ENCODE measurements at places on chromosomes 3 and 15.

- no peak for DNase-seq
These were observed 63.2 kb downstream of the MCTP2 start for GRCh38 chr15:94294556-94294955.

DNA sequence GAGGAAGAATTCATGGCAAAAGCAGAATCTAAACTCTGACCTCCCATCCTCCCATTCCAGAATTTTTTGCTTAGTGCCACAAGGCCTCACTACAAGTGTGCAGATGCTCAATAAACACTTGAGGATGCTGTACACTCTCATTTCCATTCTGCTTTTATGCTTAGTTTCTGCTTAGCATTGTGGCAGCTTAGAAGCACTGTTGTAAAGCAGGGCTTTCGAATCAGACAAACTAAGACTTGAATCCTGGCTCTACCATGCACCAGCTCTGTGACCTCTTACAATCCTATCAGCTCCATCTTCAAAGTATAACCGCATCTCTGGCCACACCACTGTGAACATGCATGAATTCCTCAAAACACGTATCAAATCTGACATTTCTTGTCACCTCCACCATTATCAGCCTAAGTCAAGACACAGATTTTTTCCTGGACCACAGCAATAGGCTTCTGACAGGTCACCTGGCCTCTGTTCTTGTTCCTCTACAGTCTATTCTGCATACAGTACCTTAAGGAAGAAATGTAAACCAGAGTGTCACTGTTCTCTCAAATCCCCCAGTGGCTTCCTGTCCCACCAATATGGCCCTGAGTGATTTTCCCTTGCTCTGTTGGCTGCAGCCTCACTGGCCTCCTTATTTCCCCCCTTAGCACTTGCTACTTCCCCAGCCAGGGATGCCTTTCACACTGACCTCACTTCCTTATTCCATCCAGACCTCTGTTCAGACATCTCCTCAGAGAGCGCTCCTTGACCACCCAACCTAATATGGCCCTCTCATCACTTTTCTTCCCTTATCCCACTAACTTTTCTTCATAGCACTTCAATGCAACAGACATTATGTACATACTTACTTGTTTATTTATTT, 8.1 kb upstream of the PHC3 start:
- DNase-seq: peak; percentile 32

GRCh38 chr3:171248426-171249111, 211.6 kb downstream of the TNIK start:
- DNase-seq: no peak

- peak; percentile 87 for DNase-seq
These were observed at the start of gene DVL3 for GRCh38 chr3:184154885-184155643. Gene DVL3, plus strand, starts transcription at chr3:184155377. Its CDS starts 259 bp downstream, at chr3:184155636.

GRCh38 chr15:93319121-93319814, 230.3 kb upstream of the RGMA start:
- no peak for DNase-seq

GRCh38 chr3:184491011-184491576, 70.5 kb upstream of the EPHB3 start:
- DNase-seq: no peak

DNA sequence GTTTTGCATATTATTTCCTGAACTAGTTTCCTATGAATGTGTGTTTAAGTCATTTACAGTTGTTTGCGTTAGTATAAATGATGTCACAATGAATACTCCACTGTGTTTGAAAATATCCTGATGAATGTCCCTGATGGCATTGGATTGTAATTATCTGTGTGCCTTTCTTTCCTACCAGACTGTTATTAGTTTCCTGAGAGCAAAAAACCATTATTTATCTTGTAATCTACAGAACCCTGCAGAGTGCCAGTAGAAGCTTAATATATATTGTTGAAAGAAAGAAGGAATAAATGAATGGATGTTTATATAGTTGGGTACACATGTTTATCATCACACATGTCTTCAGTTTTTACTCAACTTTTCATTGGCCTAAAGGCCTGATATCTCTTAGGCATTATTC, 312.6 kb downstream of the AGBL1 start:
- DNase-seq: no peak

DNA sequence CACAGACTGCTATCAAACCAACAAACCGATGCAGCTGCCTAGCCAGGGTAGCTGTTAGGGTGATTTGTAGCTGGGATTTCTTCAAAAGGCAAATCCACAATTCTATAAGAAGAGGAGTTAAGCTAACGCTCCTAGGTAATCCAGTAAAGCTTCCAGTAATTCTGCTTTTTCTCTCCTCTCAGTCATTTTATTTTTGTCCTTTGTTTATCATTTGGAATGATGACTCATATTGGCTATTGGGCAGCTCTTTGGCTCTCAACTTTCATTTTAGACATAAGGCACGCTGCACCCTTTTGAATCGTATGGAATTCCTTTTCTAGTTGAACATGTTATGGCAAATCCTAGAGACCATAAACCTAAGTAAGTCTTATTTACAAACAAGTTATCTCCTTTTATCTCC, 53.2 kb upstream of the PPARG start:
- no peak for DNase-seq

- no peak for DNase-seq
These were observed 1037.0 kb upstream of the CFAP20DC start for GRCh38 chr3:60086811-60087210.

- no peak for DNase-seq
These were observed 11.1 kb downstream of the ARHGAP31 start for GRCh38 chr3:119305286-119305685.

DNA sequence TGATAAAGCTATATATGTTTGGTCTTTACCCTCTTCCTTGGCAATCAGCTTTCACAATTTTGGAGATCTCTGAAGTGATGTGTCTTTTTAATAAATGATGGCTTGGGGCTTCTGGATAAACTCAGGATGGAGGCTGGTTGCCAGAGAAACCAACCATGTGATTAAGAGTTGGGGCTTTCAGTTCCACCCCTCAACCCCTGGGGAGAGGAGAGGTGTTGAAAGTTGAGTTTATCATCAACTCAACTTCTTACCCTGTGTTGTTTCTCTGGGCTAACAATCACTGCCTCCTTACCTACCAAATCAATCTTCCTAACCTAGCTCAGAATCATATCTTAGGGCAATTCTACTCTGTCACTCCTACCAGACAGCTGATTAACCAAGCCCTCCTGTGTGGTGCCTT, 735.8 kb downstream of the ZPLD1 start:
- DNase-seq: no peak

GRCh38 chr3:125236331-125236903, 23.9 kb upstream of the SLC12A8 start:
- no peak for DNase-seq

DNA sequence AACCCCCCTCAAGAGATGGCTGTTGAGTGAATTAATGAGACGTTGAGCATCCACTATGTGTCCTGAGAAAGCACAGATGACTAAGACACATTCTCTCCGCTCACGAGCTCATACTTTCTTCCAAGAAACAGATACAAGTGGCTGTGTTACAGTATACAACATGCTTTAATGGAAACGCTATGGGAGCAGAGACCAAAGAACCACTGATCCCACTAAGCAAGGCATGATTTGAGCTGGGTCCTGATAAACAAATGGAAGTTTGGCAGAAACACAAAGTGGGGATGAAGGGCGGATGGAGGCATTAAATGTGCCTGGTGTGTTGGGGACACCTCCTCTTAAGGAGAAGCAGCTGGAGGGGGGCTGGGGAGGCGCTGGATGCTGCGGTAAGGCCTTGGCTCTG, 129.4 kb downstream of the UACA start:
- DNase-seq: no peak

DNA sequence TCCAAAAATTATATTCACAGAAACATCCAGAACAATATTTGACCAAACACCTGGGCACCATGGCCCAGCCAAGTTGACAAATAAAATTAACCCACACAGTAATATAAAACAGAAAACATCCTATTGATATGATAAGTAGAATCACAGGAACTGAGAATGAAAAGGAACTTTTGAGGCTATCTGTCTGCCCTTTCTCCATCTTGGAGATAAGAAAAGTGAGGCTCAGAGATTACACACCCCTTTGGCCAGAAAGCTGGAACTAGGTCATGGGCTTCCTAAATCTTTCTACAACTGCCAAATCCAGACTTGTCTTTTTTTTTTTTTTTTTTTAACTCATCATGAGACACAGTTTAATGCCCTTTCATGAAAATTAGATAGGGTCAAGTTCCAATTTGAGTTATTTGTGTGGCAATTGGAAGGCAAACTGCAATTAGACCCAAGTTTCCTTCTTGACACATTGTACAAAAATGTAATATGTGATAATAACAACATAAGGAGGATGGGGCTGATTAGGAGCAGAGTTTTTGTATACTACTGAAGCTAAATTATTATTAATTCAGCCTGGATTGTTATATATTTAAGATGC, 137.2 kb downstream of the RPL22L1 start:
- DNase-seq: no peak

GRCh38 chr3:60033901-60034453, 984.2 kb upstream of the CFAP20DC start:
- no peak for DNase-seq

- DNase-seq: no peak
These were observed 152.8 kb downstream of the RBPMS2 start for GRCh38 chr15:64622410-64623260.

- no peak for DNase-seq
These were observed 14.9 kb downstream of the BTLA start for GRCh38 chr3:112484352-112484751.

DNA sequence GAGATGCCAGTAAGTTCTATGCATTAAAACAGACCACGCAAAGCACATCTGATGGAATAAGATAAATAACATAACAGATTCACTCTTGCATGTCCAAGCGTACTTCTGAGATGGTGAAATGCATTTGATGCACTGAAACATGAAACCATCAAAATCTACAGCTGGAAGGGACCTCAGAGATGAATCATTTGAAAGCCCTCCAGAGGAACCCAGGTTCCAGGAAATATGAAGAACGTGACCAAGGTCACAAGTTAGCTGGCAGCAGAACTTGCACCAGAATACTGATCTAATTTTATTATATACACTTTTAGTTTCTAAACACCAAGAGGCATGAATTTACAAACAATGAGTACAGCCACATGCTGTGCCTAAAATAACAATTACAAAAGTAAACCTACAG, 957.1 kb downstream of the FHIT start:
- no peak for DNase-seq

DNA sequence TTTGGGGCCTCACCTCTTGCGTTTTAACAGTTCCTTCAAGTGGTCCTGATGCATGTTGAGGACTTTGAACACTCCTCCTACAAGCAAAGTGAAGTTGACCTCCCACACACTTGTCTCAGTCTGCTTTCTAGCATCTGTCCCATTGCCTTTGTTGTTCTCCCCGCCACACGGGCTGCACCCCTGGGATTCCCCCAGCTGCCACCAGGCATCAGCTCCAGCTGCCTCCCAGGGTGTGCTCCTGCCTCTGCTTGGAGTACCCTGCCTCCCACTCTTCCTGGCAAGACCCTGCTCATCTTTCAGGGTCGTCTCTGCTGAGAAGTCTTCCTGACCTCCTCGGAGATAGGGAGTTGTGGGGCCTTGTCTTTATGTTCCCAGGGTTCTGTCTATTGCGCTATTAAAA, 52.2 kb downstream of the IGF1R start:
- DNase-seq: no peak

DNA sequence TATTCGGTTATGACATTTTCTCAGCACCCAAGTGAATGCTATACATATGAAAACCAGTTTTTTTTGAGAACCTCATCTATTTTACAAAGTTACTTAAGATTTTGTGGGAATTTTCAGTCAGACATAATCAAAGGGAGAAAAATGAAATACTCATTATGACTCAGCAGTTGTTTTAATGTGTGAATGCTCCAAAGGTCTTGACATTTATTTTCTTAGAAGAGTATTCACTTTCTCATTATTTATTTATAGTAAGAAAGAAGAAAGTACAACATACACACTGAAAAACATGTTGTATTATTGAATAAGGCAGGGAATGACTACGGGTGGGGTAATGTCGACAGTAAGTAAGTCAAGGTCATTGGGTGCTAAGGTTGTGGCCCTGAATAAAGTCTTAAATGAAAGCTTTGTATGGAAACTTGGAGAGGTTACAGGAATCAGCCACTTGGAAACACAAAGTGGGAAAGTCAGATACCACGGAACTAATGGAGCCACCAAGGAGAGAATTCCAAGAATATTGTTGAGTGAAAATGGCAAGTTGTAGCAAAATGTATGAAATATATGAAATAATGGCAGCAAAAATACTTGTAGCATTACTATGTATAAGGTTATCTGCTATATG, 844.5 kb downstream of the TBL1XR1 start:
- no peak for DNase-seq

DNA sequence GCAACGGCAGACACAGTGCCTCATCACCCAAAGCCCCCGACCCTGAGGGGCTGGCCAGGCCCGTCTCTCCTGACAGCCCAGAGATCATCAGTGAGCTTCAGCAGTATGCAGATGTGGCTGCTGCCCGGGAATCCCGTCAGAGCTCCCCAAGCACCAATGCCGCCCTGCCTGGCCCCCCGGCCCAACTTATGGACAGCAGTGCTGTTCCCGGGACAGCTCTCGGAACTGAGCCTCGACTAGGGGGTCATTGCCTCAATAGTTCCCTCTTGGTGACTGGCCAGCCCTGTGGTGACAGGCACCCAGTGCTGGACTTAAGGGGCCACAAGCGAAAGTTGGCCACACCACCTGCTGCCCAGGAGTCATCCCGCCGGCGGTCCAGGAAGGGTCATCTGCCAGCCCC, 8.6 kb upstream of the TEX264 start:
- no peak for DNase-seq
